Activated T-helper 2 cell treated with anti-CD3 and anti-CD28 coated beads, Interferon-gamma antibody, Interleukin-2, Interleukin-4, amounts not matched to agents 10 μg/mL and 5 μg/mL and 100 μg/mL, durations not matched to agents 14 hours and 24 hours and 36 hours (primary cell): ENCODE measurements at places on chromosomes 13 and 19.

GRCh38 chr19:53019684-53020083, 6.0 kb downstream of the ERVV-1 start:
- no peaks in the 10 kb centered on the region for H3K36me3 ChIP-seq
- H3K27me3 ChIP-seq, result no peaks in the 10 kb centered on the region
- H3K4me1 ChIP-seq, result no peaks in the 10 kb centered on the region
- no peak overlapping the region for H3K4me3 ChIP-seq
- no peak overlapping the region for H3K27ac ChIP-seq
- no peak for DNase-seq

GRCh38 chr13:109870274-109870673, 83.9 kb upstream of the IRS2 start:
- H3K27ac ChIP-seq, result no peak overlapping the region
- H3K36me3 ChIP-seq, result no peaks in the 10 kb centered on the region
- H3K4me3 ChIP-seq, result no peak overlapping the region
- no peak for DNase-seq

DNA sequence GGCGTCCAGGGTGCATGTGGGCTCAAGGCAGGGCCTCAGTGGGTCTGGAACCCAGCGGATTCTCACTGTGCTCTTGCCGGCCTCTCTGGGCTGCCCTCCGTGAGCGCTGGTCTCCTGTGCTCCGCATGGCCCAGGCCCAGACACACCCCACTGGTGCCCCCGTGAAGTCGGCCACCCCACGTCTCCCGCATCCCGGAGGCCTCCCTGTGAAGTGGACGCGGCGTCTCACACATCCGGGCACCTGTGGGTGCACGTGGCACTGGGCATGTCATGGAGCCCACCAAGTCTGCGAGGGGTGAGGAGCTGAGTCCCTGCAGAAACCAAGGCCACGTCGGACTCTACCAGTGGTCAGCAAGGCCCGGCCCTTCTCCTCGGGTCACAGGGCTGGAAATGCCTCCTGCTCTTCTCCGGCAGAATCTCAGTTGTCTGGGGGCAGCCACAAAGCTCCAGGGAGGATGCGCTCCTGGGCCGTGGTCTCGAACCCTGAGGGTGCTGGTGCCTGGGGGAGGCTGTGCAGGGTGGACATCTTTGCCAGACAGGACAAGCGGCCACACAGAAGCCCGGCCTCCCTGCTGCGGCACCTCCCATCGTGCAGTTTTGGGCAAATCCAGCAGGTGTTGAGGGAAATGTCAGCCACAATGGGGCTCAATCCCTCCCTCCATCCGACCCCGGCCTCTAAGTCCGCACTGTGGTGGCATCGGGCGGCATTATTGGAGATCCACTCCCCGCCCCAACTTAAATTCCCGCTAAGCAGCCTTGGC, 2.2 kb downstream of the C13orf46 start:
- H3K27me3 ChIP-seq, result no peaks in the 10 kb centered on the region
- no peaks in the 10 kb centered on the region for H3K36me3 ChIP-seq
- H3K4me1 ChIP-seq, result no peaks in the 10 kb centered on the region
- H3K4me3 ChIP-seq, result no peak overlapping the region

DNA sequence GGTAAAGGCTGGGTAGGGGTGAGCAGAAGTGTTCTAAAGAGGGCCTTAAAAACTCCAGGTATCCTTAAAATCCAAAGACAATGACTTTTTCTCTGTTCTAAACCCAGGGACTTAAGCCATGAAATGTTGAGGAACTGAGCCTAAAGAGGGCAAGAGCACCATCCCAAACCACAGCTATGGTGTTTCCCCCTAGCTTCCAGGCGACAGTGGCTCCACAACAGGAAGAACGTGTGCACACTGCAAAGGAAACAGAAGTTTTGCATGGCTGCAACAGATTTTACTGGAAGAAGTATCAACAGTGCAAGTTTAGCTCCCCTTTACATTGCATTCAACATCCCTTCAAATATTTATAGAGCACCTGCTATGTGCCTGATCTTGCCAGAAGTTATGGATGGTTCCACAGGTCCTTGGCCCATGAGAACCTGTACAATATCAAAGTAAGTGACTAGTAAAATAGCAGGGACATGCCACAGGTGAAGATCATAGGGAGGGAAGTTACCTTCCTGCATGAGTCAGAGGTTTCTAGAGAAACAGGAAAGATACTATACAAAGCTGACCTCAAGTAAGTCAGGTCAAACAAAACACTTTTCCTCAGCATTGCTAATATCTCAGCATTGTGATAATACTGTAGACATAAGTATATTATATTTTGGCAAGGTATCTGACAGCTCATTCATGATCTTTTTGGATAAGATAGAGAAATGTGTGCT, 8.4 kb upstream of the KCTD12 start:
- H3K4me3 ChIP-seq, result no peak overlapping the region
- H3K27me3 ChIP-seq, result peaks cover 30% of the 10 kb centered on the region
- H3K4me1 ChIP-seq, result peaks cover 19% of the 10 kb centered on the region

- H3K4me1 ChIP-seq, result peaks cover 18% of the 10 kb centered on the region
- H3K27ac ChIP-seq, result no peak overlapping the region
- no peaks in the 10 kb centered on the region for H3K36me3 ChIP-seq
These were observed 81.4 kb downstream of the RNASEH2B start for GRCh38 chr13:50990818-50991506.

DNA sequence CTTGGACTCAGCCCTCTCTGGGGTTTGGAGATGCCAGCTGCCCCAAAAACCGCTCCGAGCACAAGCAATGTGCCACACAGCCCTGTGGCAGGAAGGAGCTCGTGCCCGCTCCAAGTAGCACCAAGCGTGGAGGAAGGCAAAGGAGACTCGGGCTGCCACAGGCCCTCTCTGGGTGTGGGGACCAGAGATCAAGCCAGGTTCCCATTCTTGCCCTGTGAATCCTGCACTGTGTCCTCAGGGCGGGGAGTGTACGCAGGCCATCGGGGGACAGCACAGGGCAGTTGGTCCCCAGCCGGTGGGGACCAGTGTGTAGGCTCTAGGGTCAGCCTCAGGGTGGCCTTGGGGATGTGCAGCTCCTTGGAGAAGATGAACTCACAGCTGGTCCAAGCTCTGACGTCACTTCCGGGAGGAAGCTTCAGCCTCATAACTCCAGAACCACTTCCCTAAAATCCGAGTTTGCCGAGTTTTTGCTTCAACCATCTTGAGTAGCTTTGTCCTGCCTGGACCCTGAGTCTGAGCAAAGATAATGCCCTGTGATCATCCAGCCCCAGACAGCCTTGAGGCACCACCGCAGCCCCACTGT, 9.3 kb upstream of the CPAMD8 start:
- H3K27me3 ChIP-seq, result peaks cover 6% of the 10 kb centered on the region
- no peak for DNase-seq
- H3K27ac ChIP-seq, result no peak overlapping the region
- no peaks in the 10 kb centered on the region for H3K4me1 ChIP-seq
- no peaks in the 10 kb centered on the region for H3K36me3 ChIP-seq
- no peak overlapping the region for H3K4me3 ChIP-seq

- peaks cover 8% of the 10 kb centered on the region for H3K4me1 ChIP-seq
- no peaks in the 10 kb centered on the region for H3K27me3 ChIP-seq
- no peak for DNase-seq
- H3K27ac ChIP-seq, result no peak overlapping the region
- peaks cover 7% of the 10 kb centered on the region for H3K36me3 ChIP-seq
These were observed 3.8 kb downstream of the S1PR2 start for GRCh38 chr19:10227026-10227971.

DNA sequence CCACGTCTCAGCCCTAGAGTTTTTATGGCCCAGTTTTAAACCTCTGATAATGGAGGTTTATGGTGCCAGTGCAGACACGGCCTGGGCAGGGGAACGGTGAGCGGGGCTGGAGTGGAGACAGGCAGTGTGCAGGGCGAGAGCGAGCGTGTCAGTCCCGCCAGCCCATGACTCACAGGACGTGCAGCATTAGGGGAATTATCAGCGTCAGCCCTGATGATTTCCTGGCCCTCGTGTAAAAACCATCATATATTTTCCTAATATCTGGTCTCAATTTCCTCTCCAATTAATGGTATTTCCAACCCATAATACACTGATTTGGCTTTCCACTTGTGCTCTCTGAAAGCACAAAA, 104.6 kb upstream of the VSTM2B start:
- H3K27me3 ChIP-seq, result no peaks in the 10 kb centered on the region
- no peak for DNase-seq

DNA sequence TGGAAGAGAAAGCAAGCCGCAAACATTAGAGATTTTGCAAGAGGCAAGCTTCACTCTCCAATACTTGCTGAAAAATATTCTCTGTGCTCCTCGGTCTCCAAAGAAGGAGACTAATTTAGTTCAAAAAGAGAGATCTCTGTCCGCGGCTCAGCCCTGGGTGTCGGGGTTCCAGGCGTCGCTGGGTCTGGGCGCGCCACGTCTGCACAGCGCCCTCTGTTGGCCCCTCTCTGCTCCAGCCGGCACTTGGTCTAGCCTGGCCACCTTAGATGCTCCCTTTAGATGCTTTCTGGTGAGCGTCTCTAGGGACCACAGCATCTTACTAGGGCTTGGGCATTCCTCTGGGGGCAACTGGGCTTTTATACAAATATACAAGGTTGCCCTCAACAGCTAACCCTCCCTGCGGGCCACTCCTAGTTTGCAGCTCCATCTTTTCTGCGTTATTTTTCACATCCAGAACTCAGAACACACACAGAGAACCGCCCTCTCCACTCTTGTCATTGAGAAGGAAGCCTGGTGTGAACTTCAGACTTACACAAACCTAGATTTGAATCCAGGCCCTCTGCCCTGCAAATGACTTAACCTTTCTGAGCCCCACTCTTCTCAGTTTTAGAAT, 78.3 kb downstream of the CYSLTR2 start:
- peak; percentile 43 for DNase-seq
- peak overlapping the region; percentile 65 for H3K4me3 ChIP-seq
- no peak overlapping the region for H3K27ac ChIP-seq
- H3K27me3 ChIP-seq, result peaks cover 9% of the 10 kb centered on the region
- peaks cover 6% of the 10 kb centered on the region for H3K4me1 ChIP-seq

DNA sequence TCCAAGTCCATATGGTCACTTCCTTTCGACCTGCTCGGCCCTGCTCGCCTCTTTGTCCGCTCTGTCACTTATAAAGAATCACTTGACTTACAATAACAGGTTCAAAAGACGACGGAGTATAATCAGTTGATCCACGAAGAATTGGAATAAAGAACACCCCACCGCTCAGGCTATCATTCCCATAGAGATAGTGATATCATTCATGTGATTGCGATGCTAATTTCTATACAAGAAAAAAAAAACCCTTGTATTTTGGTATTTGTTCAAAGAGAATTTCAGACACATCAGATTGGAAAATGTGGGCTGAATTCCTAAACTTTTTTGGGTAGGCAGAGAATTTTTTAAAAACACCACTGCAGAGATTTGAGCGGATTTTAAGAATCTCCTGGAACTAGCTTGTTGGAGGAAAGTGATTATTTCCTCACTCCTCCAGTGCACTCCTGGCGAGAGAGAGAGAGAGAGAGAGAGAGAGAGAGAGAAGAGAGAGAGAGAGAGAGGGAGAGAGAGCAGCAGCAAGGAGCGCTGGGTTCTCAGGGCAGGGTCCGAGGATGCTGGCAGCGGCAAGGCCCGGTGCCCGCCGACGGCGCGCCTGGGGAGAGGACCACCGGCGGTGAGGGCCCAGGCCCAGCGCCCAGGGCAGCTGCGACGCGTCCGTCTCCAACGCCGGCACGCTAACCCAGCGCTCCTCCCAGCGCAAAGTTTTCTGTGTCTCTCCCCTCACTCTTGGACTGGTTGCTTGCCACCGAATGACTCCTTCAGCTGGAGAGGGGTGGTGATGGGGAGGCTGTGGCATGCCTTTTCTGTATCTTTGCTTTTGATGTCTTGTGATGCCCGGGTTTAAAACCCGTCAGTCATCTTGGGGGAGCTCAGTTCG, 149.0 kb upstream of the ZNF536 start:
- peaks cover 50% of the 10 kb centered on the region for H3K27me3 ChIP-seq
- no peaks in the 10 kb centered on the region for H3K36me3 ChIP-seq
- no peak for DNase-seq
- no peak overlapping the region for H3K27ac ChIP-seq
- no peak overlapping the region for H3K4me3 ChIP-seq

DNA sequence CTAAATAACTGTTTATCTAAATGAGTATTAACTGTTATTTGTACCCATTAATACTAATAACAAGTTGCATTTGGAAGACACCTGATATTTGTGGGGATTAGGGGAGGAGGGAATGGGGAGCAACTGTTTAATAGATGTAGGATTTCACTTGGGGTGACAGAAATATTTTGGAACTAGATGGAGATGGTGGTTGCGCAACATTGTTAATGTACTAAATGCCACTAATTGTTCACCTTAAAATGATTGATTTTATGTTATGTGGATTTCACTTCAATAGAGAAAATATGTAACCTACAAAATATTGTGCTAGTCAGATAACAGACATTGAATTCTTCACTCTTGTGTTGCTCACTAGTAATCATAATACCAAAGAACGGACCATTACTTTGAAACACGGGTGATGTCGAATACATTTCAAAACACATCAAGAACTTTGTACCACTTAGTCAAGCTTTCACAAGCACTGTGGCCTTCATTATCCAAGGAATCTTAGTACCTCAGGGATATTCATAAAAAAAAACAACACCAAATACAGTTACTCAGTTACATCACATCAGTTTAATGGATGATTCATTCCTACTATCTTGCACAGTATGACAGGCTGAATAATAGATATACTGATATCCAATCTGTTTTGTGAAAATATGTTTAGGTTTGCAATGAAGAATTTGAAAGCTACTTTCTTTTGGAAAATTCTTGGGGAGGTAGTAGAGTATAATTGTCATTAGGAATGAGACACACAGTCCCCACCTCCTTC, 721.8 kb downstream of the PCDH9 start:
- H3K27me3 ChIP-seq, result no peaks in the 10 kb centered on the region
- no peak overlapping the region for H3K27ac ChIP-seq
- DNase-seq, result no peak
- no peak overlapping the region for H3K4me3 ChIP-seq
- no peaks in the 10 kb centered on the region for H3K36me3 ChIP-seq
- no peaks in the 10 kb centered on the region for H3K4me1 ChIP-seq

- no peak for DNase-seq
- H3K36me3 ChIP-seq, result no peaks in the 10 kb centered on the region
- peaks cover 14% of the 10 kb centered on the region for H3K27me3 ChIP-seq
These were observed 5.6 kb upstream of the KLK13 start for GRCh38 chr19:51070334-51071094.
